ENCODE measurements at places on chromosomes 1 and 21.

GRCh38 chr1:165893507-165893906 is 66.1 kb downstream of the UCK2 start:
- no peak for DNase-seq

DNA sequence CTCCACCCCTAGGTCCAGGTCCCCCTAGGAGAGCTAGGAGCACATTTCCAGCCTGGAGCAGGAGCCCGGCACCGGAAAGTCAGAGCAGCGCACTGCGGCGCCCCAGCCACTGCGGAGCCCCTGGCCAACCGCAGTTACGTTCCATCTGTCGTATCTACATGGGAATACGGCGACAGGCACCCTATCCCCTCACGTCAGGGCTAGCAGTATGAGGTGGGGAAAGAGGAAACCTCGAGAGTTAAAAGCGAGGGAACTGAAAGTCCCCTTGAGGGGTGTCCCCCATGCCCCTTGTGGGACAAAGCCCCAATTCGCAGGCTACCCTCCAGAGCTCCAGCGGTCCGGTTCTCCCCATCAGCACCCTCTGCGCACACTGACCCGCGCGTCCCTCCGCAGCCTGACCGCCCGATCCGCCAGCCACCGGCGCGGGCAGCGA is 995 bp downstream of the COLGALT2 start:
- DNase-seq, result no peak

DNA sequence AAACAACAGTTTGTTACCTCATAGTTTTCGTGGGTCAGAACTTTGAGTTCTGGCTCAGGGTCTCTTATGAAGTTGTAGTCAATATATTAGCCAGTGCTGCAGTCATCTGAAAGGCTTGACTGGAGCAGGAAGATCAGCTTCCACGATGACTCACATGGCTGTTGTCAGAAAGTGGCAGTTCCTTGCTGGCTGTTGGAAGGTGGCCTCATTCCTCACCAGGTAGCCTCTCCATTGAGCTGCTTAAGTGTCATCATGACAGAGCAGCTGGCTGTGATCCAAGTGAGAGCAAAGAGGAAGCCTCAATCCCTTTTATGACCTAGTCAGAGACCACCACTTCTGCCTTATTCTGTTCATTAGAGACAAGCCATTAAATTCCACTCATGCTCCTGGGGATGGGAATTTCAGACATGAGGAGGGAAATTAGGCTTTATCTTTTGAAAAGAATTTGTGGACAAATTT is 5.6 kb downstream of the OSBPL9 start:
- peak; percentile 16 for DNase-seq

DNA sequence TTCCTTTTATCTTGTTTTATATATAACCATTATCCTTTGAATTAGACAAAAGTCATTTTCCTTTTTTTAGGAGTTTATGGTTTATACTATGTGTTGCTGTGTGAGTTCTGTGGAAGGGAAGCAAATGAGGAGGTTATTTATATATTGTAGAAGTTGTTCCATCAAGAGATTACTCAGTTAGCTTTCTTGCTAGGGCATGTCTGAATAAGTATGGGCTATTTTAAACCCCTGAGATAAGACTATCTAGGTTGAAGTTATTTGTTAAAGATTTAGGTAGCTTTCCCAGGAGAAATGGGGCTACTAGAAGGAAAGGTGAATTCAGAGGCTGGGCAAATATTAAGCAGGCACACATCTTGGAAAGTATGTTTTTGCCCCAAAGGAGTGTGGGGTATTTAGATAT is 16.1 kb upstream of the VAMP4 start:
- DNase-seq, result no peak

DNA sequence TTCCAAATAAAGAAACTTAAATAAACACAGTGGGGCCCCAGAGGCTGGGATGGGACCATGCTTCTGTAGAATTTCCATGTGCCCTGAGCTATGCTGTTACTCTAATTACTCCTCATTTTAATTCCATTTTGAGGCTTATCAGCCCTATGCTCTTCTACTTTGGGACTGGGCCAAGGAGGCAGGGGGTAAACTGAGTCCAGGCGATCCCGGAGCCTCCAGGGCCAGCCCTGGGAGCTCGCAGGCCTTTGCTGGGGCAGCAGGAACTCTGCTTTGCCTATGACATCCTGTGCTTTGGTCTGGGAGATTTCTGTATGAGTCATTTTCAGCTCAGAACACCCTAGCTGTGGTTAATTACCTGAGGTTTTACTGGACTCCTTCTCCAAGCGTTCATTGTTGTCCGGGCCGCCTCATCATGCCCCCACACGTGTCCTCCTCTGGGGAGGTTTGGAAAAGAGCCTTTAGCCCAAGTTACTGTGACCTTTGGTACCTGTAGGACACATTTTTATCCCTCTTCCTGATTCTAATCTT is 95.7 kb downstream of the RHOU start:
- DNase-seq, result peak; percentile 9

DNA sequence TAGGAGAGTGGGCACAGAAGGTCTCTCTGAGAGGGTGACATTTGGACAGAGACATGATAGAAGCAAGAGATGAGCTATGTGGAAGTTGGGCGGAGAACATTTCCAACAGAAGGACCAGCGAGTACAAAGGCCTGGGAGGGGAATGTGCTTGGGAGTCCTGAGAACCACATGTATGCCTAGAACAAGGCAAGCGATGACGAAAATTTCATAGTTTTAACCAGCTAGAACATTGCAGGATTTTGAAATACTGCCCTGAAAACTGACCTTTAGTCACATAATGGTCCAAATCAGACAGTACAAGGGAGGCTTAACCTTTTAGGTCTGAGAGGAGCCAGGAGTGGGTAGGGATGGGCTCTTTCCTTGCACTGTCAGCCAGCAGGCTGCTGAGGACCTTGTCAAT is 68.0 kb downstream of the MRPS6 start:
- DNase-seq, result no peak

- no peak for DNase-seq
Measured at GRCh38 chr1:224235813-224236493, 52.9 kb downstream of the DEGS1 start.

DNA sequence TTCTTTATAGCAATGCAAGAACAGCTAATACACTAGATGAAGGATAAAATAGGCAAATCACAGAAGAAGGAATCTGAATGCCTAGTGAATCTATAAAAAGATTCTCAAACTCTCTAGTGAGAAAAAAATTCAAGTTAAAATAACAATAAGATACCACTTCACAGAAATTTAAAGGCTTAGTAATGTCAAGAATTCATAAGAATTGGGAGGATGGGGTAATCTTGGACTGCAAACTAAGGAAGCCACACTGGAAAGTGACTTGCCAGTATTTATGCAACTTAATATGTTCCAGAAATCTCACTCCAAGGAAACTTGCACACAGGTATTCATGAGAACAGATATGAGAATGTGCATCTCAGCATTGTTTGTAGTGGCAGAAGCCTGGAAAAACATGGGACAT is 38.9 kb upstream of the PRRC2C start:
- no peak for DNase-seq

DNA sequence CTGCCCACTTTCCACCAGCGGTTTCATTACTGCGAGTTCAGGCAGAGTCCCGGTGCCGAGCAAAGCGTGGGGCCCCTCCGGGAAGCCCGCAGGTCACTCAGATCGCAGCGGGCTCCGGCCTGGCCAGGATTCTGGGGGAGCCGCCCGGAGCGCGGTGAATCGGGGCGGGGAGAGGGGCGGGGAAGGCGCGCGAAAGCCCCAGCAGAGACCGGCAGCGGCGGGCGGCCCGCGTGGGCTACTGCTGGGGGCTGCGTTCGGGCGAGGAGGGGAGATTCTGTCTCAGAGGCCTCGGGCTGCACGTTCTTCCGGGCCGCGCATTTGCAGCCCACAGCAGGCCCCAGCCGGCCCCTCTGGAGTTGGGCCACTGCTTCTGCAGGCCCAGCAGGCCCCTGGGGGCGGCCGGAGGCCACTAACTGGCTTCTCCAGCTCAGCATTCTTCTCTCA is 64.7 kb downstream of the SCCPDH start:
- DNase-seq, result no peak

DNA sequence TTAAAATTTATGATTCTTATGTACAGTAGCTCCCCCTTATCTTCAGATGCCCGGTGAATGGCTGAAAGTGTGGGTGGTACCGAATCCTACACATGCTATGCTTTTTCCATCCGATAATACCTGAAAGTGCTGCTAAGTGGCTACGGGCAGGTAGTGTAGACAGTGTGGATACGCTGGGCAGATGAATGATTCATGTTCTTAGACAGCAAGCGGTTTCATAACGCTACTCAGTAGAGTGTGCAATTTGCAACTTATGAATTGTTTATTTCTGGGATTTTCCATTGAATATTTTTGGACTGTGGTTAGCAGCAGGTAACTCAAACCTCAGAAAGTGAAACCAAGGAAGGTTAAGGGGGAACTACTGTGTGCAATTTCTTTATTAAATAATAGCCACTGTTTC is 7.5 kb downstream of the PCP4 start:
- DNase-seq, result no peak

DNA sequence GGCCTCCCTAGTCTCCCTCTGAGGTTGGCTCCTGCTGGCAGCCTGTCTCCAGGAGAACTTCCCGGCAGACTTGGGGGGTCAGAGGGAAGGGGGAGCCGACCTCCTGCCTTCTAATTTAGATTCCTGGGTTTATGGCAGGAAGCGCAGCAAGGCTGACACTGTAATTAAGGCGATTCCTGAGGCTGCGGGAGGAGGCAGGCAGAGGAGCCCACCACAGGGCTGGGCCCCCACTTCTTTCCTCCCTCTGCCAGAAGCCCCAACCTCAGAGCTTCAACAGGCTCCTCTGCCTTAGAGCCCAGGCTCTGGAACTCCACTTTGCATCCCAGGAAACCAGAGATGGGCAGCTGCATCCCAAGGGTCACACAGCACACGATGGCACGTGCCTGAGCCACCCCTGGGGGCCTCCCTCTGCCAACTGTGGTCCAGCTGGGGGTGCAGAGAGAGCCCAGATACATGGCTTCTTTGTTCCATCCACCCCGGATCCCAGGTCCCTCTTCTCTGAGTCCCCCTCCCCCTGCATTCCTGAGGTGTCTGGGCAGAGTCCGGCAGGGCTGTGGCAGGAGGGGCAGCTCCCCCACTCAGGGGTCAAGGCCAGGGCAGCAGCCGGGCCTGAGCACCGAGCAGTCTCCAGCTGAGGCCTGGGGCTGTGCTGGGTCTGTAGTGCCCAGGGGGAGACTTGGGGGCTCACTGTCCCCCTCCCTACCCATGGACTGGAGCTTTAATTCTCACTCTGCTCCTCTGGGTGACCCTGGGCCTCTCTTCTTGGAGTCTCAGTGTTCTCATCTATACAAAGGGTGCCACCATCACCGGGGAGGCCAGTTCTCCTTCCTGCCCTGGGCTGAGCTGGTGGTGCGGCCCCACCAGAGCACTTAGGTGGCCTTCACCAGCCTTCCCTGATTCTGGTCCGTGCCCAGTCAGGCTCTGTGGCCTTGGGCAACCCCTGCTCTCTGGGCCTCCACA is 39.4 kb upstream of the FAM131C start:
- DNase-seq, result no peak

GRCh38 chr1:16905110-16905867 is 9.5 kb downstream of the RNU1-2 start:
- DNase-seq, result peak; percentile 37

DNA sequence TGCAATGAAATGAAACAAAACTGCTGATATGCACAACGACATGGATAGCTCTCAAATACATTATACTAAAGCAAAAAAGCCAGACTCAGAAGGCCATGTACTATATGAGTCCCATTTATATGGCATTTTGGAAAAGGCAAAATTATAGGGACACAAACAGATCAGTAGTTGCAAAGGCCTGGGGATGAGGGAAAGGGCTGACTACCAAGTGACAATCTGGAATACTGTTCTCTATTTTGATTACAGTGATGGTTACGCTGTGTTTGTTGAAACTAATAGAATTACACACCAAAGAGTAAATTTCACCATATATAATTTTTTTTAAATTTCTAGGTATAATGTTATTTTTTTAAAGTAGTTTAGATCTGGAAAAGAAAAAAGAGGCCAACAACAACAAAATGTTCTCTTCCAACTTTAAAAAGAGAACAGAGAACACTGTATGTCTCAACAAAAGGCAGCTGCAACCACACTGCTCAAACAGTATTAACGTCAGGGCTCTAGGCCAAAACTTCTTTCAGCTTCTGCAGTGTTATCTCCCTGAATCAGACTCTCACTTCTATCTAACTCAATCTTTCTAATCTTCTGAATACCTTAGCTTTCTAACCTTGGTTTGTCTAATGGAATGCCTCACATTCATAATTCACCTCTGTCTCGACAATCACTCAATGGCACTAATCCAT is 75.8 kb downstream of the FOXJ3 start:
- DNase-seq, result no peak

DNA sequence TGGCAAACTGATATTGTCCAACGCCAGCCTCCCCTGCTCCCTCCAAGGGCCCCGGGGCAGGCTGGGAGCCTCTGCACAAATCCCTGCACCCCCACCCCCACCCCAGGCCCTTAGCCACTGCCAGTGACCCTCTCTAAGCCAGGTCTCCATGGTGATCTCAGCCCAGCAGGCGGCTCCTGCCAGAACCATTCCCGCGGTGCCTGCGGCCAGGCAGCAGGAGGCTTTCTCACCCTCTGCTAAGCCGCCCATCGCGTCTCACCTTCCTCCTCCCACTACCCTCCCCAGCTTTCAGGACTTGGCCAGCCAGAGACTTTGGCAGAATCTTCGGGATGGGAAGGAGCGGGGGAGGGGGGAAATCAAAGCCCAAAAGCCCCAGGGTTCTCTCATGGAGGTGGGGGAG is 46.8 kb upstream of the WASF2 start:
- no peak for DNase-seq

All from CD4-positive, alpha-beta T cell treated with Interleukin-2 at 100 ng/mL for 4 hours (primary cell).